ENCODE measurements at places on chromosomes 3 and 15.

DNA sequence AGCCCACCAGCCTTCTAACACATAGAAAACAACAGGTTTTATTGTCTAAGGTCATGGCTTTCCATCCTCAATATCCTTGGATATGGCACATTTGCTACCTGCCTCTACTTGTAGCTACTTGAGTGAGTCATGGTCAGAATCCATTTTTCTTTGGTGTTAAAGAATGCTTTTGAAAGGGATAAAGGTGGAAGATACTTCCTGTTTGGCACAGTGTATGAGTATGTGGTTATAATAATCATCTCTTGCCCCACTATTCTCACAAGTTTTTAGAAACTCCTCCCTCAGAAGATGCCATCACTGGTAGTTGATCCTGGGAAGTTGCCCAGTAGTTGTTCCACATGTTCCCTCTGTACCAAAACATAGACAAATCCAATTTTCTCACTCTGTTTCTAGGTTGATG lies 508.6 kb upstream of the IL12A start:
- DNase-seq: no peak

DNA sequence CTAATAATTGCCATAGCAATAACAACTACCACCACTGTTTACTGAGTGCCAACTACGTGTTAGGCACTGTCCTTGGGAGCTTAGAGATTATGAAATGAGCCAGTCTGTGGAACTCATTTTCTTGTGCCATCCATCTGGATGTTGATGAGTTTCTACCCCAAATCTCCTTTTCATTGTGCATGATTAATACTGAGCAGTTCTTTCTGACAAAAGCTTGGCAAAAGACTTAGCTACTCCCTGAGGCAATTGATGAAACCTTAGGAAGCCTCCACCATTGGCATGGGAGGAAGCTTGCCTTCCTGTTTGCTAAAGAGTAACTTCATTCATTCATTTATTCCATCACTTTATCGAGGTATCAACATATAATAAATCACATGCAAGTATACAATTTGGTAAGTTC lies 39.8 kb downstream of the PRICKLE2 start:
- no peak for DNase-seq

- no peak for DNase-seq
These were observed 610 bp downstream of the ARID3B start for GRCh38 chr15:74541494-74542165.

DNA sequence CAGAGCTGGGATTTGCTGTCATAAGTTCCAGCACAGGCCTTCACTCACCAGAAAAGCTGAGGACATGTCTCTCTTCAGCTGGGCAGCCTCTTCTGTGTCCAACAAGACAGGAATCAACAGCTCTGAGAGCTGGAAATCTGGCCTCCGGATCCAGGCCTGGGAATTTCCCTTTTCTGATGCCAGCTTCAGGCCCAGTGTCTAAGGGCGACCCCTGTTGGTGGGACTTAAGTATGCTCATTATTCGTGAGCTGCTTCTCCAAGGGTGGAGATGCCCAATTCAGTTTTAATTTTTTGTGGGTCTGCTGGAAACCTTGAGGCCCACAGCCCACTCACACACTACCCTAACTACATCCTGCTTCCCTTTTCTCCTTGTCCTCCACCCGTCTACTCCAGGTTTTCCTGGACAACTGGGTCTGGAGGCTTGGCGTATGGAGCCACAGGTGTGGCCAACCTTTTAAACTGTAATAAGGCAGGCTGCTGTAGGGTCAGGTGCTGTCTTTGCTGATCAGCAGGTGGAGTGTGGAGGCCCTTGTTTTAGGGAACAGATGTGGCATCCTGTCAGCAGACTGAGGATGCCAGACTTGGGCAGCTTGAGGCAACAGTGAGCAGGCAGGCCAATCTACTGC lies 2.6 kb upstream of the CEMIP start:
- DNase-seq: peak; percentile 65

- DNase-seq: no peak
These were observed 75.3 kb upstream of the LEKR1 start for GRCh38 chr3:156750874-156751245.

- no peak for DNase-seq
These were observed 8.9 kb upstream of the KBTBD8 start for GRCh38 chr3:66989241-66989640.

- DNase-seq: no peak
These were observed 62.6 kb upstream of the SCN10A start for GRCh38 chr3:38878646-38879045.

- DNase-seq: no peak
These were observed 125.2 kb upstream of the CCNL1 start for GRCh38 chr3:157285141-157285540.

DNA sequence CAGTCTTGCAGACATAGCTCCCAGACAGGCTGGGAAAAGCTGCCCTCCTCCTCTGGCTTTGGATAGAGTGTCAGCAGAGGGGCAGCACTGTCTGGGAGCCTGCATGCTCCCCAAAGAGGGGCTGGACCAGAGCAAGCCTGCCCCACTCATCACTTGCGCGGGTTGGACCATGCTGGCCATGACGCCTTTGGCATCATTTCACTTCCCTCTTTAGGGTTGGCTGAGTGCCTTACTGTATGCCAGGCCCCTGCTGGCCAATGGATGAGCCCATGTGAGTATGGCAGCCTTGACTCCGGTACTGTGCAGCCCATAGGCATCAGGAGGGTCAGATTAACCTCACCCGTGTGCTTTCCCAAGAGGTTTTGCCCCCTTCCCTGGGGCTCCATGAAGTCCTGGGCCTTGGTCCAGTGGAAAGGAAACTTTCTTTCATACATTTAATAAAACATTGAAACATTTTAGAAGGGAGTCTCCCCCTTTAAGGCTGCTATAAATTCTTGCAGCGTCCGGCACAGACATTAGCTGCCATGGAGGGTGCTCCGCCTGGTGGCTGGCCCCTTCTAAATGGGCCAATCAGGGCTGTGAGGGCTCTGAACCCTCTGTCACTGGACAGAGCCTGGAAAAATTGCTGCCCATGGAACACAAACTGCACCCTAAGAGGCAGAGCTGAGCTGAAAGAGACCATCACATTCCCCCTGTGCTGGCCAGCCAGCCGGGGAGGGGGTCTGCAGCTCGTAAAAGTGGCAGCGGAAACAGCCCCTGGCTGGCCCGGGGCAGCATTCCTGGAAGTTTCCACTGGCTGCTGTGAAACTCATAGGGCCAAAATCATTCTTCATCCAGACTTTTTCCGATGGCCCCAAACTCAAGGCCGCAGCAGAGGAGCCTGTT lies 20.8 kb upstream of the DUSP7 start:
- no peak for DNase-seq

DNA sequence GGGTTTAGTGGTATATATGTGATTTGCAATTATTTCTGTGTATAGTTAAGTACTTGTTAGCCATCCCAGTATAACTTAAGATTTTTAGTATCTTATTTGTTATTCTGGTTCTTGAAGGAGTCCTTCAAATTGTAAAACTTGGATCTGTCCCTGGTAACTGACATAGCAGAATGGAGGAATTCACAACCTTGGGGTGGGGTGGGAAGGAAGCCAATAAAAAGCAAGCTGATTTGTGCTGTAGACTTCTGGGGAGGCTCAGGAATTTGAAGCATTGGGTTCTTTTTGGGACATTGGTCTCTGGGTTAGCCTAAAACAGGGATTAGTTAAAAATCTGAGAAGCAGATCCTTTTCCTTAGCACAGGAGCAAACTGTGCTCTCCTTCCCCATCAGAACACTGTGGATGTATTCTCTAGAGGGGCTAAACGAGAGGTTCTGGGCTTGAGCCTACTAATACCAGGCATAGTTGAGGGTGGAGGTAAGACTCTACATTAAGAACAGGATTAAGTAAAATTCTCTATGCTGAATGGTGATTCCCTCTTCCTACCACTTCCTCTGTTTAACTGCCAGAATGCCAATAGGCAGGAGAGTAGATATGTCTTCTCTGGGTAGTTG lies 42.2 kb downstream of the GMPS start:
- no peak for DNase-seq

GRCh38 chr3:9976721-9977709 lies 9.6 kb downstream of the EMC3 start:
- DNase-seq: peak; percentile 7

GRCh38 chr15:66746231-66746605 lies 44.2 kb downstream of the SMAD6 start:
- no peak for DNase-seq

Data from SHP77 treated with DMSO at 0.1 percent for 48 hours (cell line).